SK-N-SH treated with all-trans-retinoic acid at 6 μM for 48 hours (cell line): ENCODE measurements at places on chromosomes 16 and 17.

DNA sequence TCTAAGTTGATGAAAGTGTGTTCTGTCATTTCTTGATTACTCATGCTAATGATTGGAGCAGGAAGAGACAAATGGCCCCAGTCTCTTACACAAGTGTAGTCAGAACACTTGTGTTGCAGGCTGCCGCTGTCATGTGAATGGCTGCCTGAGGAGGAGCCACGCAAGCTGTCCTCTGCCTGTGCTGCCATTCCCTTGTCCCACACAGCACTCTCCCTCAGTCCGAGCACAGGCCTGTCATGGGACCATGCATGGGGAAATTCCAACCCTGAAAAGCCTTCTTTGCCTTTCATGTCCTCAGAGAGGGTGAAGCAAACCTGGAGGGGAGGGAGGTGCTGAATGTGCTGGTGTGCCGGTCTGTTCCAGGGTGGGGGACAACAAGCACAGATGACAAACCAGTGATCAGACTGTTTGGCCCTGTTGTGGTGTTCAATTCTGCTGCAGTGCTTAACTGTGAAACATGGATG lies 109.4 kb downstream of the MRTFB start:
- no peak for ATAC-seq

DNA sequence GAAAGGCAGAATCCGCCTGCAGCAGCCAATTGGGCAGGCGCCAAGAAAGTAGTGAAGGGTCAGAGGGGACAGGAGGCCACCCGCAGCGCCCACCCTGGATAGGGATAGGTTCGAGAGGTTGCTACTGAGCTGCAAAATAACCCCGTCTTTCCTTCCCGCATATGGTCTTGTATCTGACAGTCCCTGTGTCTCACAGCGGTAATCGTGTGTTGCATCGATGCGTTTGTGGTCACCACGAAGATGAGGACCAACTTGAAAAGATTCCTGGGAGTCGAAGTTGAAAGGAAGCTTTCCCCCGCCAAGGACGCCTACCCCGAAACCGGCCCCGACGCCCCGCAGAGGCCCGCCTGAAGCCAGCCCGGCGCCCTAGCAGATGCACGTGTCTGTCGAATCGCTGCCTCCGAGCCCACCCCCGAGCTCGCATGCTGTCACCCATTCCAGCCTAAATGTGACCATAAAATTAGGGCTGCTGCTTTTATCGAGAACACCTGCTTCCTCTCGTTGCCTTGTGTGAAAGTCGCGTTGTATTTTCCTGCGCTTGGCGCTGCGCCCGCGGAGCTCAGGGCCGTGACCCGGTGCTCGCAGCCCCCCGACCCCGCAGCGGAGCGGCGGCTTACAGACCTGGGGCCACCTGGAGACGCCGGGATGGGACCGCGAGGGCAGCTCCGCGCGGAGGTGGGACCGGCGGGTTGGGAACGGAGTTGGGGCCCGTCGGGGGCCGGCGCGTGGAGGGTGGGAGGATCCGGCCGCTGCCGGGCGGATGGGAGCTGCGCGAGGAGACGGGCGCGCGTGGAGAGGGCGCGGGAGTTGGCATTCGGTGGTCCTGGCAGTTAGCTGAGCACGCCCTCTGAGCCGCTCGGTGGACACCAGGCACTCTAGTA lies at the start of gene CMTM2:
Gene CMTM2, plus strand, starts transcription at position 813 of the 881 bp plus-strand sequence. CDS start 145 bp downstream, outside the sequence.
- ATAC-seq = no peak

GRCh38 chr17:41682631-41683030 lies 6.1 kb upstream of the EIF1 start:
- ATAC-seq = no peak

- ATAC-seq = no peak
Measured at GRCh38 chr16:4349332-4349731, 1.8 kb downstream of the PAM16 start.

DNA sequence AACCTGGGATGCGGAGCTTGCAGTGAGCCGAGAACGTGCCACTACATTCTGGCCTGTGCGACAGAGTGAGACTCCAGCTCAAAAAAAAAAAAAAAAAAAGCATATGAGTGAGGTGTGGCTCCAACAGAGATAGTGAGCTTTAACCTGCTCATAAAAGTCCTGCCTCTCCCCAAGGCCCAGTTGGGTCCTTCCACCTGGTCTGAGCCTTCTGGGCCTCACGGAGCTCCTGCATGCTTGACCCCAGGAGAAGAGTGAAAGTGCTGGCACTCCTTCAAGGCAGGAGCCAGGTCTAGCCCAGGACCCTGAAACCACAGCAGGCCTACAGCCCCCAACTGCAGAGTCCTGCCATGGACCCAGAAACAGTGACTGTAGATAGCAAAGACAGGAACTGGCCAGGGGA lies 17.7 kb downstream of the HSD11B2 start:
- ATAC-seq = no peak

DNA sequence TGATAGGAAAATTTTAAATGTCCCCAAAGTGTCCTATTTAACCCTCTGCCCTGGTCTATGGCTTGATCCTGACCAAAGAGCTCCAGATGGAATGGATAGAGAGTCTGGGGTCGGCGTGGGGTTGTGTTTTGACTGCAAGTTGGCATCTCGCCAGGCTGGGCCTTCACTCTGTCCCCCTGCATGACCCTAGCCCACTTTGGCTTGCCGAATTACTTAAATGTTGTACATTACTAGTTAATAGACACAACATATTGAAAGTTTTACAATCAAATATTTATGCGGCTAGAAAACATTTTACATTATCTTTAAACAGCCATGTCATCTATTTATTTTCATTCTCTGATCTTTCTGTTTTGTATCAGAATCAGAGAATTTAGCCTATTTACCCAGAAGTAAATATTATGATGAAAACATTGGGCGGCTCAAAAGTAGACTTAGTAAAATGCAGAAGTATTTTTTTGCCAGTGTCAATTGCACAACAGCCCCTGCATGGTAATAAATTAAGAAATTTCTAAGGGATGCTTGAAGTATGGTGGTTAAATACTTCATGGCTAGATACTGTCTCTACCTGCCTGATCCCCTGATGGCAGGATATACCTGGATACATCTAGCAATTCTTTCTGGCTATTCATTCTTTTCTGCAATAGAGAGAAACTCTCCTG lies 18.8 kb upstream of the MYOCD start:
- no peak for ATAC-seq

GRCh38 chr17:74842146-74842598 lies 17.5 kb downstream of the GRIN2C start:
- ATAC-seq = peak; percentile 57

DNA sequence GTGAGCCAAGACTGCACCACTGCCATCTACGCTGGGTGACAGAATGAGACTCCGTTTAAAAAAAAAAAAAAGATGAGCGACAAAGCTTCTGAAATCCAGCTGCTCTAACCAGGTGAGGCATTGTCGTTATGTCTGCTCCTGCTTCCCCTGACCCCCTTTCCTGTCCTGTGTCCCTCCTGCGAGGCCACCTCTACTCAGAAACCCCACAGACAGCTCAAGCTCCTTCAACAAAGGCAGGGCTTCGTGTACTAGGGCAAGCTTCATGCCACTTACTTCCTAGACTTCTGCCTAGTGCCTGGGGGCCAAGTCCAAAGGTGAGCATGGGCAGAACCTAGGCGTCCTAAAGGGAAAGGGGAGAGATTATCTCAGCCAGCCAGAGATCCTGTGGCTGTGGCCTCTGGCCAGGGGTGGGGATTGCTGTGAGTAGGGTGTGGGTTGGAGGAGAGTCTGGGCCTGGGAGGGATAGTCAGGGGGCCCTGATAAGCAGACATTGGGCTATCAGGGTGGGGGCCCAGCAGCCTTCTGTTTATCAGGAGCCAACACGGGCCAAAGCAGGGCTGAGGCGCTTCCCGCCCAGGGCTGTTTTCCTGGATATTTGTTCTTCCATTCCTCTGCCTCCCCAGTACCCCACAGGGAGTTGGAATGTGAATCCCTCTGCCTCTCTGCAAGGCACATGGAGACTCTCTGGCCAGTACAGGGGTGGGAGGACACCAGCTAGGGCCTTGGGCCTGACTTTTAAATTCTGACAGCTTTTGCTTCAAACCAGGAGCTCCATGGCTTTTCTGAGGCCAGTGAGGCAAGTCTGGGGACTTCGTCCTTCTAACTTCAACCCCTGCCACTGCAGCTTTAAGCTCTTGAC lies 10.4 kb downstream of the ERAL1 start:
- no peak for ATAC-seq

GRCh38 chr17:31878703-31879073 lies 19.6 kb upstream of the COPRS start:
- ATAC-seq = no peak

DNA sequence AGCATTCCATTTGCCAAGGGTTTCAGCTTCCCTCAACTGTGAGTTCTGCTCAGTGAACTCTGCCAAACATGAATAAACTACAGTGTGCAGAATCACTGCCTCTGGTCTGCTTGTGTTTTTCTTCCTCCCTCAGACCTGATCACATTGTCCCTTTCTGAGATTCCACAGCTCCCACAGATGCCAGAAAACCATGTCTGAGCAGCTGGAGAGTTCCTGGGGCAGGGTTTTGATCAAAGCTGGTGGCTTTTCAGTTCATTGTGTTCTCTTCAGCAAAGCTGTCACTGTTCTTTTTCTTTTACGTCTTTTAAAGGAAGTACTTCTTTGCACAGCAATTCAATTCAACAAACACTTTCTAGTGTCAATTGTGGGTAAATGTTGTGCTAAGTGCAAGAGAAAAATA lies 555.8 kb downstream of the RBFOX1 start:
- ATAC-seq = no peak

- no peak for ATAC-seq
Measured at GRCh38 chr17:43359469-43360110, 39.2 kb upstream of the ARL4D start.
